Aorta (tissue), 5 donors: ENCODE measurements at places on chromosomes 7 and 10. TPM values are rescaled to one million over a fixed set of nuclear protein-coding genes. Genes with fewer than 3 reads are reported as not detected.

- no peak overlapping the region for H3K4me3 ChIP-seq
- H3K4me1 ChIP-seq: no peaks in the 10 kb centered on the region
- H3K36me3 ChIP-seq: no peaks in the 10 kb centered on the region
- H3K27me3 ChIP-seq: no peaks in the 10 kb centered on the region
- H3K27ac ChIP-seq: no peak overlapping the region
Observed at GRCh38 chr10:61323726-61324125, 129.5 kb downstream of the TMEM26 start.

DNA sequence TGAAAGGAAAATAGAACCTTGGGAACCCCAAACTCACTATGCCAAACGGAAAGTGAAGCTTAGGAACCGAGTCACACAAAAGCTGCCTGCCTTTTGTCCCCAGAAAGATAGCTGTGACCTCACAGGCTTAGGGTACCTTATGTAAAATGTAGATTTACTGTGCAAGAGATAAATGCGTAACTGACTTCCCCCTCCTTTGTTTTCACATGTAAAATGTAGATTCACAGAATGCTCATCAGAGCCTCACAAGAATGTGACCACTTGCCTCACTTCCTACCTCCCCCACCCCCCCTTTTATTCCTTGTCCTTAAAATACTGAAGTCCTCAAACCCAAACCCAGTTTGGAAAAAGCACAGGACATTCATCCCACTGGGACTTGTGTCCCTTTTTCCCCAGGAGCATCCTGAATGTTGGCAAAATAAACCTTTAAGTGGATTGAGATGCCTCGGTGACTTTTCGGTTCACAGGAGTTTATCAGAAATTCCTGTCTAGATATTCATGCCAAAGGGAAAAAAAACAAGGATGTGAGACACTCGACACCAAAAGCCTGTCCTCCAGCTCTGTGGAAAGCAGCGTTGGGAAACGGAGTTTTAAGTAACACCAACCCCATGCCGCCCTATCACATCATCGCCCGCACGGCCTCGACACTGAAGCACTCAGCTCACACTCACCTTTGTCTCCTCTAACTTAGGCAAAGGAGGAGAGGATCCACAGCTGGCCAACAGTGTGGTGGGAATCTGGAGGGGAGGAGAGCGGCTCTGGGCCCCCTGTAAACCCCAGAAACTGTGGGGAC is 45.9 kb downstream of the SVIL start:
- H3K27me3 ChIP-seq: no peaks in the 10 kb centered on the region
- no peak for DNase-seq
- no peaks in the 10 kb centered on the region for H3K36me3 ChIP-seq
- peak overlapping the region; percentile 90 for H3K27ac ChIP-seq
- H3K4me1 ChIP-seq: peaks cover under 1% of the 10 kb centered on the region
- H3K4me3 ChIP-seq: no peak overlapping the region

GRCh38 chr10:10589540-10590303 is 427.9 kb upstream of the CELF2 start:
- H3K36me3 ChIP-seq: no peaks in the 10 kb centered on the region
- DNase-seq: no peak
- H3K4me1 ChIP-seq: peaks cover 5% of the 10 kb centered on the region
- no peak overlapping the region for H3K4me3 ChIP-seq
- no peaks in the 10 kb centered on the region for H3K27me3 ChIP-seq
- no peak overlapping the region for H3K27ac ChIP-seq

Gene NPSR1
- not detected for total RNA-seq

Gene EPHA1
- 0.21 TPM for total RNA-seq

Gene MUC12
- 0.24 TPM for total RNA-seq
